CD8-positive, alpha-beta memory T cell (primary cell): ENCODE measurements at places on chromosomes 6 and 20.

DNA sequence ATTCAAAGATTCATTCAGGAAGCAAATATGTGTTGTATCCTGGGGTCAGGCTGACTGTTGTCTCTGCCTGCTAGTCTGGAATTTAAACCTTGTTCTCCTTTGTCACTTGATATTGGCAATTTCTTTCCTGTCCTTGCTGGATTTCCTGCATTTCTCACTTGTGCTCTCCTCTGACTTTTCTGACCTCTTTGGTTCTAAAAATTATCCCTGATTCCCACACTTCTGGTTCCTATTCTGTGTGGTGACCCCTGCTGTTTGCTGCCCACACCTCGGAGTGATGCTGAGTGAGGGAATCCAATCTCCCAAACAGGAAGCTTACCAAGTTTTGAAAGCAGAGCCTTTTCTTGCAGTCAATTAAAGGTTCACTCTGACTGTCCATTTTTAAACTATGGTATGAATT, 345.3 kb downstream of the CDKAL1 start:
- DNase-seq: no peak
- H3K4me3 ChIP-seq: no peak overlapping the region
- no peaks in the 10 kb centered on the region for H3K4me1 ChIP-seq

DNA sequence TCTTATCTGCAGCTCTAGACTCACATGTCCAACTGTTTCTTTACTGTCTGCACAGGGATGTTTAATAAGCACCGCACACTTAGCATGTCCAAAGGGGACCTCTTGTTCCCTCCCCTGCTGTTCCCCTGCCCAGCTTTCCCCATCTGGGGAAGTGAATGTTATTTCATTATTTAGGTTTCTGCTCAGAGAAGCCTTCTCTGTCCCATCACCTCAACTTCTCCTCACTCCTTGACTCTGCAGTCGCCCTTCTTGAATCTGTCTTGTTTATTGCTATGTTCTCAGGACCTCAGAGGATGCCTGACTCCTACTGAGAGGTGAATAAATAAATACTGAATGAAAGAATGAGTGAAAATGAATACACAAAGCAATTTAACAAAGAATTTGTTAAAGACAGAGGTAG, 121.0 kb downstream of the SASH1 start:
- H3K27ac ChIP-seq: no peak overlapping the region
- no peaks in the 10 kb centered on the region for H3K27me3 ChIP-seq
- no peak for DNase-seq

DNA sequence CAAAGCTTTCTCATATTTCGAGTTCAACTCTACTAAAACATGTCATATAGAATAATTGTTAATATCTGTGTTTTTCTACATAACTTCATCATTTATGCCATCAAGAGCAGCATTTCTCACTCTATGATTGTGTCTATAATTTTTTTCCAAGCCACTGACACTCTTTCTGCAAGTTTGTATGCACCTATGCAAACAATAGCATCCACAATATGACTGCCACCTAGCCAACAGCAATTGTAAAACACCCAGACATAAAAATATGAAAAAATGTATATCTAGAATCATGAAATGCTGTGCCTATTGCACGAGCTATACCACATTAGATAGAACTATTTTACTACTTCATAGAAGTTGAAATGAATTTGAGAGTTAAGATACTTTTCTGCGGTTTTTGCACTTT, 286.5 kb upstream of the MARCKS start:
- H3K27me3 ChIP-seq: no peaks in the 10 kb centered on the region
- no peak overlapping the region for H3K27ac ChIP-seq
- H3K4me3 ChIP-seq: no peak overlapping the region
- no peaks in the 10 kb centered on the region for H3K36me3 ChIP-seq

- no peaks in the 10 kb centered on the region for H3K36me3 ChIP-seq
- H3K27ac ChIP-seq: no peak overlapping the region
- H3K4me1 ChIP-seq: no peaks in the 10 kb centered on the region
Measured at GRCh38 chr6:86459978-86460377, 477.4 kb upstream of the HTR1E start.

DNA sequence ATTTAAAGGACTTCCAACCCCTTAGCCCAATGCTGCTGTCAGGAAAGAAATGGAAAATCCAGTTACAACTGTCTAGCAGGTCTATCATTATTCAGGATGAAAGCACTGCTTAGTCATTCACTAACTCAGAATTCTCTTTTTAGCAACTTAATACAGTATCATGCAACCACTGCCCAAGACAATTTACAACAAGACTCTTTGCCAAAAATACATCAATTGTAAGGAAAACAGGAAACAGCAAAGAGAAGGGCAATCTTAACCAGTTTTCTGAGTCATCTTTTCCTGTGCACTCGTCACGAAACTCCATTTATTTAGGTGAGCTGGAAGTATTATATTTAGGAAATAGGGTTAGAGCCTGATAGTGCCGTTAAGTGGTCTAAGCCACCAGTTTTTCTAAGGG, 1197.7 kb upstream of the CITED2 start:
- no peak for DNase-seq
- no peak overlapping the region for H3K27ac ChIP-seq
- no peaks in the 10 kb centered on the region for H3K27me3 ChIP-seq
- no peaks in the 10 kb centered on the region for H3K4me1 ChIP-seq

DNA sequence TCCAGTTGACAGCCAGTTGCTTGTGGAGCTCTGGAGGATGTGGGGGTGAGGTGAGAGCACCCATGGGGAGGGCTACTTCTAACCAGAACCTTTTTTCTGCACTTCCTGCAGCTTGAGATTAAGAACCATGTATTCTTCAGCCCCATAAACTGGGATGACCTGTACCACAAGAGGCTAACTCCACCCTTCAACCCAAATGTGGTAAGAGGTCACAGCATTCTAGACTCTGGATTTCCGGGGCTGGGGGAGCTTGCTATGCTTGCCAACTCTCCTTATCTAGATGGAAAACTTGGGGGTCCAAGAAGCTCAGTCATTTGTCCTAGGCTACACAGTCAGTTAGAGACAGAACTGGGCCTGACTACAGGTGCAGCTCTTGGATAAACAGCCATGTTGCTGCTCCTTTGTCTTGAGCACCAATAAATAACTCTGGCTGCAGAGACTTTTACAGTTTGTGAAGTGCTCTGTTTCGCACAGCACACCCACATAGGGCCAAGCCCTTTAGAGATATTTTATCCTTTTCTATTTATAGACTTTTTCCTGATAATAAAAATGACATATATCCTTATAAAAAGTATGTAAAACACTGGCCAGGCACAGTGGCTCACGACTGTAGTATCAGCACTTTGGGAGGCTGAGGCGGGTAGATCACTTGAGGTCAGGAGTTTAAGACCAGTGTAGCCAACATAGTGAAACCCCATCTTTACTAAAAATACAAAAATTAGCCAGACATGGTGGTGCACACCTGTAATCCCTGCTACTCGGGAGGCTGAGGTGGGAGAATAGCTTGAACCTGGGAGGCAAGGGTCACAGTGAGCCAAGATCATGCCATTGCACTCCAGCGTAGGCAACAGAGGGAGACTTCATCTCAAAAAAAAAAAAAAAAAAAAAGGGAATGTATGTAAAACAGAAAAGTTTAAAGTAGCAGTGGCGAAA, 10.6 kb upstream of the IFT52 start:
- H3K4me1 ChIP-seq: no peaks in the 10 kb centered on the region
- no peak overlapping the region for H3K4me3 ChIP-seq
- no peaks in the 10 kb centered on the region for H3K27me3 ChIP-seq
- DNase-seq: no peak

- H3K27ac ChIP-seq: no peak overlapping the region
- no peaks in the 10 kb centered on the region for H3K36me3 ChIP-seq
- H3K4me3 ChIP-seq: no peak overlapping the region
- no peak for DNase-seq
- no peaks in the 10 kb centered on the region for H3K27me3 ChIP-seq
Measured at GRCh38 chr6:36368921-36369865, 18.3 kb downstream of the ETV7 start.

- no peak overlapping the region for H3K4me3 ChIP-seq
- no peak for DNase-seq
- no peaks in the 10 kb centered on the region for H3K27me3 ChIP-seq
- no peaks in the 10 kb centered on the region for H3K36me3 ChIP-seq
- H3K4me1 ChIP-seq: no peaks in the 10 kb centered on the region
- H3K27ac ChIP-seq: no peak overlapping the region
Measured at GRCh38 chr6:158109748-158110147, 58.3 kb downstream of the SERAC1 start.

DNA sequence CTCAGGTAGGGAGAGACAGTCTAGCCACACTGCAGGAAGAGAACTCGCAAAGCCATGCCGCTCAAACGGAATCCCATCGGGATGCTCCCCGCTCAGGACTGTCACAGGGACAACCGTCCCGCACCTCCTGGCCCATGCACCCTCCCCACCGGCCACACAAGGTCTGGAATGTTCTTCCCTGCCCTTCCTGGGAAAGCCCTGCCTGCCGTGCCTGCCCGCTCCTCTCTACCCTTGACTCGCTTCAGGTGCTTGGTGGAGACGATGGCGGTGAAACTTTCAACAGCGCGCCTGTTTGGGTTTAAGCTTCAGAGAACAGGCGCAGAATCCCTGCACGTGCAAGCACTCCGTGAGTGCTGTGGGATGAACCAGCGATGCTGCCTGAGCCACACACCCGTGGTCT, 20.6 kb downstream of the TAF4 start:
- no peak overlapping the region for H3K4me3 ChIP-seq
- no peak overlapping the region for H3K27ac ChIP-seq
- DNase-seq: no peak
- H3K36me3 ChIP-seq: no peaks in the 10 kb centered on the region
- no peaks in the 10 kb centered on the region for H3K4me1 ChIP-seq

DNA sequence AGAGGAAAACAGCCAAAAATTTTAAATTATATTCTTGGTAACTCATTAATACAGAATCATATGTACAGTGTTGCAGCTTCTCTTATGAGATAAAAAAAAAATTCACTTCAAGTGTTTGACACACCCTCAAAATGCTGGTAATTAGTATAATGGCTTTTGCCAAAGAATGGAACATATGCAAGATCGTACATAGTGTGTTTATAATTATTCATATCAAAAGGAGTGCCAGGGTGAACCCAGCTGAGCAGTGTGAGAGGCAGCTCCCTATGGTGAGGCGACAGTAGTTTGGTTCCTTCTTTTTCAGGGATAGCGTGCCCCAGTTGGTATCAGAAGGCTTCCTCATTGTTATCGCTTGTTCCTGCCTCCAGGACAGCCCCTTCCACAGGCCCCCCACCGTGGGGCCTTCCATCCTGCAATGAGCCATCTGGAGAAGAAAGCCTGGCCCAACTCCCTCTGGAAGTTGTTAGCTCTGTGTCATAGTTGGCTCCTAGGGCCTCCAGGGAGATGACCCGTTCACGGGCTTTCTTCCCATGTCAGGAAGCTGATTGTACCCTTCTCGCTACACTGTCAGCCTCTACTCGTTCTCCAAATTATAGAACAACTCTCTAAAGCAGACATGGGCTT, 150.7 kb downstream of the FRK start:
- H3K4me1 ChIP-seq: no peaks in the 10 kb centered on the region
- no peak overlapping the region for H3K4me3 ChIP-seq
- H3K27ac ChIP-seq: no peak overlapping the region
- no peaks in the 10 kb centered on the region for H3K36me3 ChIP-seq
- H3K27me3 ChIP-seq: no peaks in the 10 kb centered on the region
- no peak for DNase-seq

- no peak overlapping the region for H3K4me3 ChIP-seq
- H3K36me3 ChIP-seq: no peaks in the 10 kb centered on the region
- DNase-seq: no peak
- no peak overlapping the region for H3K27ac ChIP-seq
- no peaks in the 10 kb centered on the region for H3K4me1 ChIP-seq
Measured at GRCh38 chr6:89895276-89895874, 1.1 kb downstream of the GJA10 start.
